ENCODE measurements at places on chromosomes 5 and 9.

DNA sequence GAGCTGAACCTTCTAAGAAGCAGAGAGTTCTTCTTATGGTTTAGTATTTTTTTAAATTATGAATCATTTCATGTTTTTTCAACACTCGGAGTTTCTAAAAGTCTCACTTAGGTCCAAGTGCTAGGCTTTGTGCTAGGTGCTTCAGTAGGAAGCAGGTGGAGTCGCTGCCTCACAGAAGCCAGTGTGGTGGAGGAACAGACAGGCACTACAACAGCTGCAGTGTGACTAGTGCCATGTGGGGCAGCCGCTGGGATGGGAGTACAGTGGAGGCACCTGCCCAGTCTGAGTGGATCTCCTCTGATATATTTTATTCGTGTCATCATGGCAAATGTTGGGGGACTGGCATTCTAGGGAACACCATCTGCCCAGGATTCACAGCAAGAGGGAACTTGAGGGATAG is 15.3 kb downstream of the PCDHGC5 start:
- DNase-seq: no peak

DNA sequence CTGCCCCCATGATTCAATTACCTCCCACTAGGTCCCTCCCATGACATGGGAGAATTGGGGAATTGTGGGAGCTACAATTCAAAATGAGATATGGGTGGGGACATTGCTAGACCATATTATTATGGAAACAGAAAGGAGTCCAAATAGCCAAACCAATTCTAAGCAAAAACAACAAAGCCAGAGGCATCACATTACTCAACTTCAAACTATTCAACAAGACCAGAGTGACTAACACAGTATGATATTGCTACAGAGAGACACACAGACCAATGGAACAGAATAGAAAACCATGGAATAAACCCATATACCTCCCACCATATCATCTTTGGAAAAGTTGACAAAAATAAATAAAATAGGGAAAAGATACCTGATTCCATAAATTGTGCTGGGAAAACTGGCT is 710.5 kb upstream of the CDH9 start:
- DNase-seq: no peak

GRCh38 chr5:98490348-98490747 is 283.1 kb upstream of the RGMB start:
- no peak for DNase-seq

DNA sequence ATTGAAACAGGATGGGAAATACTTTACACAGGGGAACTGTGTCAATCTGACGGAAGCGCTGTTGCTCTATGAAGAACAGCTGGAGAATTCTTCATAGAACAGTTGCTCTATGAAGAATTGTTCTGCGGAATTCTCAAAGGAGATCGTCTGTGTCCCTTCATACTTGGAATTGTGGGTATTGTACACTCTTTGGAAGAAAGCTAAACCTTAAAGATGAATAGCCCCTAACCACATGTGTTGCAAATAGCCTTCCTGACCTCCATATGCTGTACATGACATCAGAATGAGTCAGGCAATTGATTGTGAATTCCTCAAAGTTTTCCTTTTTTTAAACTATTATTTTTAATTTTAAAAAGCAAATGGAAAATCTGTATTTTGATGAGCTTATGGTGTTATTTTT is 15.6 kb downstream of the NIM1K start:
- no peak for DNase-seq

DNA sequence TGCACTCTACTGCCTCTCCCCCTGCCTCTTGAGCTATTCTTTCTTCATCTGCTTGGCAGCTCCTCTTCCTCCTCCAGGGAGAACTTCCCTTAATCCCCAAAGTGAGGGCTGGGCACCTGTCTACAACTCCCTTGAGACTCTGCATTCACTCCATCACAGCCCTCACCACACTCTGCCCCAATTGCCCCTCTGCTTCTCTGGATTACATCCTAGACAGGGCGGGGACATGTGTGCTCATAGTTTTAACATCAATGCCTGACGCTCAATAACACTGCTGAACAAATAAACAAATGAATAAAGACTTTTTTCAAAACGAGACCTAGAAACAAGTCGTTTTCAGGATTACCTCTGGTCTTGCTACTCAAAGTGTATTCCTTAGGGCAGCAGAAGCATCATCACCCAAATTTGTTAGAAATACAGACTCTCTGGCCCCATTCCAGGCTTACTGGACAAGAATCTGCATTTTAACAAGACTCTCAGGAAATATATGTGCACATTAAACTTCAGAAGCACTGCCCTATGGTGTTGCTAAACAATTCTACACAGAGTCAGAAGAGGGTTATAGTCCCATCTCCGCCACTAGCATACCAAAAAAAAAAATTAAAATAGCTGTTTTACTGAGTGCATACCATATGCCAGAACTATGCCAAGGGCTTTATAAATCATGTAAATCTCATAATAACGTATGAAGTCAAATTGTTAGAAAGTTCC is 115.6 kb downstream of the CDK5RAP2 start:
- no peak for DNase-seq

GRCh38 chr5:123273984-123274383 is 149.2 kb downstream of the CEP120 start:
- no peak for DNase-seq

GRCh38 chr9:133977421-133978201 is 14.5 kb downstream of the VAV2 start:
- DNase-seq: no peak

DNA sequence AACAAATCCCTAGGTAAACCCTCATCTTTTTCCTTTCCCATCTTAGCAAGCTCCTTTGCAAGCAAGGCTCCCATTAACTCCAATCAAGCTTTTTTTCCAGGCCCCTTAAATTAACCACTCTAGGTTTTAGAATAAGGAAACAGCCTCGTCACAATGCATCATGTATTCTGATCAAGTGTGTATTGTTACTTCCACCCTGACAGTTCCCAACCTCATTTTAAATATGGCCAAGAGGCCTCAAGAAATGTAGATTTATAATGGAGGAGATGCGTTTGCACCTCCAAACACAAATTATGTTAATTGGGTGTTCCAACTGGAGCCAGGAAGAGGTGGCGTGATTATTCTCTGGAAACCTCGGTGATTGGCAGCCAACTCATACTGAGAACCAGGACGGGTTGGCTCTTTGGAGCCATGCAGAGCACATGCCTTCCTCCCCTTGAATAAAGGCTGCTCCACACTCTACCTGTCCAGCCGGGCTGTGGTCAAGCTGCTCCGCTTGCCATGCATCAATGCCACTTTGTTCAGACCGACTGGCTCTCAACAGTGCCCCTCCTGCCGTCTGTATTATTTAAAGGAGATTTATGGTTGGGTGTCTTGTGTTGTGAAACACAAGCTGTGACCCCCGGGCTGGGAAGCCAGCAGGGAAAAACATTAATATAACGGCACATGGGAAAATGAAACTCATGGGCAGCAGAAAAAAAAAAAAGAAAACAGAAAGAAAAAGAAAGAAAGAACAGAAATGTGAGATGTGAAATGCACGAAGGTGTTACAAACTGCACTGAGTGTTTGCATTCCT is 191.1 kb downstream of the EBF1 start:
- DNase-seq: no peak

DNA sequence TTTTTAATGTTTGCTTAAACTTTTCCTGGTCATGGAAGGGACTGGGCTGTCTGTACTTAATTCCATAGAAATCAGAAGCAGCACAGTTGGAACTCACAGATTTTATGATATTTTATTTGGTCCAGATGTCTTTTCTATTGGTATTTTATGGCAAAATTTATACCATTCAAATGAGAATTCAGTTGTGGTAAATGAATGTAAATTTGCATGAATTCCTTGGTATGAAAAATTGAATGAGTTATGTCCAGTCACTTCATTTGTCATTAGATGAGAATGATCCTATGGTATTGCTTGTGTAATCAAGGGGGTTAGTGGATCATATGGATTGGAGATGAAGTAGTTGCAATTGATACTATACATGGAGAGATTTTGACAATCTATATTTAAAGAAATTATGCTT is 188.0 kb downstream of the KDM4C start:
- no peak for DNase-seq

GRCh38 chr5:60687927-60688720 is 11.8 kb downstream of the DEPDC1B start:
- DNase-seq: no peak

- DNase-seq: no peak
Measured at GRCh38 chr9:98380065-98380681, 124.7 kb upstream of the TBC1D2 start.

DNA sequence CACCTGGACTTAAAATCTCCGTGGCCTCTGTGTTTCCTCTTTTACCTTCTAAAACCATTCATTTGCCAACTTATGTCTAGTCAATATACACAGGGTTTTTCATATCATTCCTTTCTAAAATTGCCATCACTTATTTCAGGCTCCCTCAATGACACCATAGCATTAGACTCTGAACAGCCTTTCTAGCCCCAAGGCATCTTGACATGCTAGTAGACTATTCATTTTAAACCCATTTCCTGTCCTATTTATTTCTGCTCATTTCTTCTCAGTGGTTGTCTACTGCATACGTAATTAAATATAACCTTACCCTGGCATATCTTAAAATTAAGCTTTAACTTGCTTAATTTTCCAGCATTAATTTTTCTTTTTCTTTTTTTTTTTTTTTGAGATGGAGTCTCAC is 83.2 kb downstream of the PHAX start:
- no peak for DNase-seq

DNA sequence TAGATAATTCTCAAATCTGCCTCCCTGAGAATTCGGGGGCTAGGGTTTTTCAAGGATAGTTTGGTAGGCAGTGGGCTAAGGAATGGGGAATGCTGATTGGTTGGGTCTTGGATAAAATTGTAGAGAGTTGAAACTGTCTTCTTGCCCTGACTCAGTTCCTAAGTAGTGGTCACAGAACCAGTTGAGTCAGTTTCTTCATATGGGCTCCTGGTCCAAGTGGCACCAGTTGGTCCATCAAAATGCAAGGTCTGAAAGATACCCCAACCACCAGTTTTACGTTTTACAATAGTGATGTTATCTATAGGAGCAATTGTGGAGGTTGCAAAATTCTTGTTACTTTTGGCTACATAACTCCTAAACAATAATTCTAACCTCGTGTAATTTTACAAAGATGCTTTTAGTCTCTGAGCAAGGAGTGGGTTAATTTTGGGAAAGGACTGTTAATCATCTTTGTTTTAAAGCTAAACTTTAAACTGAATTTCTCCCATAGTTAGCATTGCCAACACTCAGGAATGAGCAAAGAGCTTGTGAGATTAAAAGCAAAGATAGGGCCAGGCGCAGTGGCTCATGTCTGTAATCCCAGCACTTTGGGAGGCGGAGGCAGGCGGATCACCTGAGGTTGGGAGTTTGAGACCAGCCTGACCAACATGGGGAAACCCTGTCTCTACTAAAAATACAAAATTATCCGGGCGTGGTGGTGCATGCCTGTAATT is 7.7 kb downstream of the CDK7 start:
- DNase-seq: no peak

DNA sequence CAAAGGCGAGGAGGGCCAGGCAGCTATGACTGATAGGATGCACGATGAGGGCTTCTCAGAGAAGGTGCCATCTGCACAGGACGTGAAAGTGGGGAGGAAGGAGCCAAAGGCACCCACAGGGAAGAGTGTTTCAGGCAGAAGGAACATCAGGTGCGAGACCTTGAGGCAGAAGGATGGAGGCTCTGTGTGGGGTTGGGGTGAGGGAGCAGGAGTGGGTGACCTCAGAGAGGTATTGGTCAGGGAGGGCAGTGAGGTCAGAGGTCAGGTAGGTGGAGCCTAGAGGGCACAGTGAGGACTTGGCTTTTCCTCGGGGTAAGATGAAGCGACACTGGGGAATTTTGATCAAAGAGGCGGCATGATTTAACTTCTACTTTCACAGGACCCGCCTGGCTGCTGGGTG is 64.7 kb upstream of the XPA start:
- no peak for DNase-seq

DNA sequence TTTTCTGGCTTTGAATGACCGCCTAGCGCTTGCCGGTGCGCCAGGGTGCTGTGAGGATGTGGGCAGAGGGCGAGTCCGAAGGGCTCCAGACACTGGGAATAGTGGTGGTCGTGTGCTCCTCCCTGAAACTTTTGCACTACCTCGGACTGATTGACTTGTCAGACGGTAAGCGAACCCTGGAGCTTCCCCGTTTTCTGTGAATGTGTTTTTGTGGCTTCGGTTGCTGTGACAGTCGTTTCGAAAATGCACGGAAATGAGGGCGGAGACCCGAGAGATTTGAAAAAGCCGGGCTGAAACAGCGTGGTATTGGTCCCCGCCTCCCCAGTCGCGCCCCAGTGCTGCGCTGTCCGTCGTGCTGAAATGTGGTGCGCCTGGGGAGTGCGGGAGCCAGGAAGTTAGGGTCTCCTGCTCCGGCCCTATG is 102.5 kb upstream of the GABRP start:
- DNase-seq: no peak

GRCh38 chr5:116361171-116361967 is 213.3 kb downstream of the SEMA6A start:
- no peak for DNase-seq

- DNase-seq: peak; percentile 60
Measured at GRCh38 chr5:133247881-133248624, 196.2 kb downstream of the HSPA4 start.

GRCh38 chr5:168299372-168299771 is 7.9 kb downstream of the WWC1 start:
- DNase-seq: no peak

- DNase-seq: no peak
Measured at GRCh38 chr5:164532235-164532900, 1026.9 kb downstream of the MAT2B start.

DNA sequence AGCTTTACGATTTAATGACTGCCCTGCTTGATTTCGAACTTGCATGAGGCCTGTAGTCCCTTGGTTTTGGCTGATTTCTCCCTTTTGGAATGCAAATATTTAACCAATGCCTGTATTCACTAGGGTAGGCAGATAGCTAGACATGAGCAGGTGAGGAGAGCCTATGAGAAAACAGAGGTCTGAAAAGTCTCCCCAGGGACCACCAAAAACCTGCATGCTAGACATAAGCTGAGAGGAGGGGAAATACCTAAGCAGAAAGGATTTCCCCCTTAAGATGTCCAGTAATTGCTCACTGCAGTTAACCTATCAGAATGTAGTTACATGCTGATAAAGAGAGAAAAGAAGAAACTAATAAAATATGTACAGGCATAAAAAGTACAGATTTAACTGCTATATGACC is 667.4 kb upstream of the SEMA6A start:
- no peak for DNase-seq

DNA sequence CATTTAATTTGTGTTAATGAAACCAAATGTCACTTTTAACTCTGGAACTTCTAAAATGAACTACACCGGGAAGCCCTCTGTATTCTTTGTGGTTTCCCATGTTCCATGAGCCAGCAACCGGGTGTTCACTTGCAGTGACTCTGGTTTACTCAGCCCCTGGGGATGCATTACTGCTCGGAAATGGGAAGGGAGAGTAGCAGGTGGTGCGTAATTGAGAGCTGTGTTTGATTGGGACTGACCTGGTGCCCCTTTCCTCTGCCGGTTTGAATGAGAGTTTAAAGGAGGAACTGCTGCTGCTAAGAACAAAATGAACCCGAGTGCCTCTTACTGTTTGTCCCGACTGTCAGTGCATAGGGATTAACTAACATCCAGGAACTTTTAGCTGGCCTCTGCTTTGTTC is 100.1 kb upstream of the DHFR start:
- no peak for DNase-seq

All from iPS DF 19.7 (cell line).